Putamen (tissue), 1 donor: ENCODE measurements at places on chromosomes 11 and 22.

DNA sequence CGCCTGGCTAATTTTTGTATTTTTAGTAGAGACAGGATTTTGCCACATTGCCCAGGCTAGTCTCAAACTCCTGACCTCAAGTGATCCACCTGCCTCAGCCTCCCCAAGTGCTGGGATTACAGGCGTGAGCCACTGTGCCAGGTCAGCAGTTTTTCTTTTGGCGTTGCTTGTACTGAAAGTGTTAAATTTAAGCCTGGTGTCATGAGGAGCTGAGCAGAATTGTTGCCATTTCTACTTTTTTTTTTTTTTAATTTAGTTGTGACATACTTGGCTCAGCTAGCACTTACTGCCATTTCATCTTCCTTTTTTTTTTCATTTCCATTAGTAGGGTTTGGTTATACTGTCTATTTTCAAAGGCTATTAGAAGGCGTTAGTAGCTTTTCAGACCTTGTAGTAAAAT lies 10.7 kb downstream of the TAB1 start:
- no peak for DNase-seq

- DNase-seq: no peak
Observed at GRCh38 chr11:112665291-112665690, 295.9 kb upstream of the NCAM1 start.

- peak; percentile 35 for DNase-seq
Observed at GRCh38 chr11:102007567-102008437, 39.4 kb upstream of the CFAP300 start.

DNA sequence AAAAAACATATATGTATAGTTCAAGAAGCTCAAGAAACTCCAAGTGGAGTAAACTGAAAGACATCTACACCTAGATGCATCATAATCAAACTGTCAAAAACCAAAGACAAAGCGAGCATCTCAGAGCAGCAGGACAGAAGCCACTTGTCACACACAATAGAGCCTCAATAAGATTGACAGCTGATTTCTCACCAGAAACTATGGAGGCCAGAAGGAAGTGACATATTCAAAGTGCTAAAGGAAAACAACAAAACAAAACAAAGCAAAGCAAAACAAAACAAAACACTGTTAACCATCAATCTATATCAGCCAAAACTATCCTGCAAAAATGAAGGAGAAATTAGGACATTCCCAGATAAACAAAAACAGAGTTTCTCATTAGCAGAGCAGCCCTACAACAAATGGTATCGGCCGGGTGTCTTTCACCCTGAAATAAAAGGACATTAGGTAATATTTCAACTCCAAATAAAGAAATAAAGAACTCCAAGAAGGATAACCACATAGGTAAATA lies 65.8 kb upstream of the SEPTIN5 start:
- DNase-seq: no peak
